Omental fat pad (tissue), 4 donors: ENCODE measurements at places on chromosomes 11 and 22.

- peak; percentile 8 for DNase-seq
These were observed 14.6 kb downstream of the C11orf21 start for GRCh38 chr11:2287091-2287490.

- DNase-seq: no peak
These were observed 199.9 kb upstream of the ISX start for GRCh38 chr22:34866081-34866480.

DNA sequence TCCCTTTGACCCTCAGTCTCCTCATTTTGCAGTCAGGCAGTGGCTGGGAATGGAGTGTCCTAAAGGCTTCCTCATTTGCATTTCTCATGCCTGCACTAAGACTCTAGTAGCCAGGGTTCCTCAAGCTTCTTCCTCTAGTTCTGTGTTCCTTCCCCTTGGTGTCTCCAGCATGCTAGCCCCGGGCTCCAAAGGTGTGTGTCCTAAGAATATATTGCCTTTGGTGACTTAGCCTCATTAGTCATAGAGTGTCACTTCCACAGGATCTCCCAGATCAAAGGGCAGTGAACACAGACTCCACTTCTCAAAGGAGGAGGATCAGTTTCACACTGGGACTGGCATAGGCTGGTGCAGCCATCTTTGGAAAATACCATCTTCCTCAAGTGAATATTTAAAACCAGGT lies 21.4 kb upstream of the ACER3 start:
- DNase-seq: no peak

DNA sequence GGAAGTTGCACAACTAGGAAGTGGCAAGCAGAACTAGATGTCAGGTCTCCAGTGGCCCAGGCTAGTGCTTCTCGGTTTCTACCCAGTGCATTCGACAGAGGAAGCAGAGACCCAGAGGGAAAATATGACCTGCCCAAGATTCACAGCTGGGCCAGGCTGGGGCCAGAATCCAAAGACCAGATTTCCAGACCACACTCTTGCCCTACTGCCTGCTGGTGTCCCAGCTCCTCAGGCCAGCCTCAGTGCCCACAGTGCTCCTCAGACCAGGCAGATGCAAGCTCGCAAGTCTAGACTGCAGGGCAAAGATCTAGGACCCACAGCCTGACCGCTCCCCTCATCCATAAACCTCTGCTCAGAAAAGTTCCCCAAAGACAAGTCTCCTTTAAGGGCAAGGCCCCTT lies 262.6 kb downstream of the BUD13 start:
- DNase-seq: no peak

- no peak for DNase-seq
These were observed 29.5 kb downstream of the CHEK2 start for GRCh38 chr22:28711820-28712777.

DNA sequence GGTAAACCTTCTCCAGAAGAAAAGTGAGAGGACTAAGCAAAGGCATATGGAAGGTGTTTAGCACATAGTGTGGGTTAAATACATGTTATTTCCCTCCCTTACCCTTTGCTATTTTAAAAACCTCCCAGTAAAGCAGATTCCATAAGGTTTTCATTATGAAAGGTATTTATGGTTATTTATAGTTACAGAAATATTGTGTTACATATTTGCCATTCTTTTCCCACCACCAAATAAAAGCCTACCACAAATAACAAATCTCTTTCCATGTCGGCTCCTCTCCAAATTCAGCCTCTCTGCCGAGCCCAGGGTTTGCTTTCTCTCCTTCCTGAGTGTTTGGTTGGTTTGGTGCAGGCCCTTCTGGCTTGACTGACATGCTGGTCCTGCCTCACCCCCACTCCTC lies 64.4 kb downstream of the INSC start:
- DNase-seq: no peak

- no peak for DNase-seq
These were observed 13.9 kb downstream of the DUSP8 start for GRCh38 chr11:1557904-1558774.

DNA sequence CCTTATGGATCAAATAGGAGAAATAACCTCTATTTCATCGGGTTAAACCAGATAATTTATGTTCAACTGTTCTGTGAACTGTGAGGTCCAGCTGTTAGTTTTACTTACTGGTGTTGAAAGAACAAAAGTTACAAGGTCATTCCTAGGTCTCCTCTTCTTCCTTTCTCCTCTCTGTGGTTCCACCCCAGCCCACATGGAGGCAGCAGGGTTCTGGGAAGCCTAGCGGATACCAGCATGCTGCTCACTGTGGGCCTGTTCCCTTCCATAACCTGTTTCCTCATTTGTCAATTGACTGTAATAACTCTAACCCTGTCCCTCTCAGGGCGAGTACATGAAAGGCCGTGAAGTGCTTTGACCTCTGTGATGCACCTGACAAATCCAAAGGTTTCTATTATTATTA lies 27.8 kb downstream of the RELT start:
- no peak for DNase-seq

- no peak for DNase-seq
These were observed 86.4 kb upstream of the WNT11 start for GRCh38 chr11:76292583-76293188.

GRCh38 chr11:44805596-44805995 lies 78.8 kb downstream of the TSPAN18 start:
- DNase-seq: no peak

DNA sequence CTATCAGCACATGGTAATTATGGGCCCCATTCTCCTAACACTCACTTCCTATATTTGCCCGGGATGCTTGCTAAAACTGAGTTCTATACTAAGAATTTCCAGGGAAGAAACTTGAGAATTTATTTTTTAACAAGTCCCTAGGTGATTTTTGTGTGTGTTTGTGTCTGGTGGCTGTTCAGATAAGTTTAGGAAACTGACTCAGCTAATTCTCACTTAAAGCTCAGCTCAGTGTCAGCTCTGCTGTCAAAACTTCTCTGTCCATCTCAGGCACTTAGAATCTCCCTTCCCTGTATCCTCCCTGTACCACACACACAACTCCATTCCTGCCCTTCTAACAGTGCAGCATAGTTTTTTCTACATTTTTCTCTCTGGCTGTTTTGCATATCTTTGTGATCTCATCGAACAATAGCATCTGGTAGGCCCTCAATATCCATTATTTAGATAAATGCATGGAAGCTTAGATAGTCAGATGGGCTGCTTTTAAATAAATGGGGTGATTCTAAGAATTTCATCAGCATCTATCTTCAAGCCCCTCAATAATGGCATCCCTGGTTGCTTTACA lies 69.3 kb downstream of the PIWIL4 start:
- no peak for DNase-seq

DNA sequence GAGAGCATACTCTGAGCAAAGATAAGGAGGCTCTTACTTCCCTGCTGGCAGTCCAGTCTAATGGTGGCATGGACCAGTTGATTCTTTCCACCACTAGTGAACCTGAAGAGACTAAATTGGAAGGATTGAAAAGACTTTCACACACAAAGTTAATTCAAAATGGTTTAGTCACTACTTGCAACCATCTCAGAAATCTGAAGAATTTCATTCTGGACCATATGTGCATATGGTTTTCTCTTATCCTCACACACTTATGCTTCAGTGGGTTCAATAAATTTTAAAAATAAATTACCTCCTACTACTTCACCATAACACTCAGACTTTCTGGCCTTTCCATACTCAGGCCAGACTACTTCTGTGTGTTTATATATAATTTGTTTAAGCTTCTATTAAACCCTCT lies 44.7 kb downstream of the CADM1 start:
- DNase-seq: no peak

DNA sequence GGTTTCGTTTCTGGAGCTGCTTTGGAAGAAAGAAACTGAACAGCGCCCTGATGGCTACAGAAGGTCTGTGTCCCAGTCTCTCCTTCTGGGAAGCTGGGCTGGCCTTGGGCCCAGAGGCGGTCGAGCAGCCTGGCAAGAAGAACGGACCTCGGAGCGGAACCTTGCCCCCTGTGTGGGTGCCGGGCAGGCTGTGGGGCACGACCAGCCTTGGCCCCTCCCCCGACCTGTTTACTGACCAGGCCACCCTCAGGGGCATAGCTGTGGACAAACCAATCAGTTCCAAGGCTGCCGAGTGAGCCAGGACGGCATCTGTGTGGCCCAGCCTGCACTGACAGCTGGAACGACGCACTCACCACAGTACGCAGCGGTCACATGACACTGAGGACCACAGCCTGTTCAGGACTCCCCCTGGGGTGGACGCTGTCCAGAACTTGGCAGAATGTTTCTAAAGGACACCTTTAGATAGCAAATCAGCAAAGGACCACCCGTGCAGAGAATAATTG lies 7.2 kb downstream of the PIM3 start:
- DNase-seq: peak; percentile 36

- DNase-seq: no peak
These were observed 59.6 kb downstream of the THAP12 start for GRCh38 chr11:76321340-76321739.

DNA sequence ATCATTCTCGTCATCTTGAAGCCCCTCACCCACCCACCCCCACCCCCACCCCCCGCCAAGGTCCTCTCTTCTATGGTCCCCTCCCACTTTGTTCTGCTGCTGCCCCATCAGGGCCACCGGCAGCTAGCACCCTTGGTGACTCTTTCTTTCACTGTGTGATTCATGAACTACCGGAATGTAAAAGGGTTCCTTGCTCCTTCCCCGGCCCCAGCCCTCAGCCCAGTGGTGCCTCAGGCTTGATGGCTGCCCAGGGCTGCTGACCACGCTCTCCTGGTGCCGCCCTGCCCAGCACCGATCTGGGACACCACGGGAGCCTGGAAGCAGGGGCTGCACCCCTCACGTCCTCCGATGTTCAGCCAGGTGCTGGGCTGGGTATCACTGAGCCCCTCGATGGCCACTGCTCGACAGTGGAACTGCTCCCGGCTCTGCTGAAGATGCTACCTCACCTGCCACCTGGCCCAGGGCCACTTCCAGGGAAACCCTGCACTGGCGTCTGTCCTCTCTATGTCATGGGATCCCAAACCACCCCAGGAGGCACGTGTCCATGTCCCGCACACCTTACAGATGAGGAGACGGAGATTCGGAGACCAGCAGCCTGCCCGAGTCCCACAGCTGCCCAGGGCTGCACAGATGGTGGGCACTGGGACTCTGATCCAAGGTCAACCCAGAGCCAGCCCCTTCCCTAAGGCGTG lies 39.7 kb downstream of the IGLL5 start:
- no peak for DNase-seq

DNA sequence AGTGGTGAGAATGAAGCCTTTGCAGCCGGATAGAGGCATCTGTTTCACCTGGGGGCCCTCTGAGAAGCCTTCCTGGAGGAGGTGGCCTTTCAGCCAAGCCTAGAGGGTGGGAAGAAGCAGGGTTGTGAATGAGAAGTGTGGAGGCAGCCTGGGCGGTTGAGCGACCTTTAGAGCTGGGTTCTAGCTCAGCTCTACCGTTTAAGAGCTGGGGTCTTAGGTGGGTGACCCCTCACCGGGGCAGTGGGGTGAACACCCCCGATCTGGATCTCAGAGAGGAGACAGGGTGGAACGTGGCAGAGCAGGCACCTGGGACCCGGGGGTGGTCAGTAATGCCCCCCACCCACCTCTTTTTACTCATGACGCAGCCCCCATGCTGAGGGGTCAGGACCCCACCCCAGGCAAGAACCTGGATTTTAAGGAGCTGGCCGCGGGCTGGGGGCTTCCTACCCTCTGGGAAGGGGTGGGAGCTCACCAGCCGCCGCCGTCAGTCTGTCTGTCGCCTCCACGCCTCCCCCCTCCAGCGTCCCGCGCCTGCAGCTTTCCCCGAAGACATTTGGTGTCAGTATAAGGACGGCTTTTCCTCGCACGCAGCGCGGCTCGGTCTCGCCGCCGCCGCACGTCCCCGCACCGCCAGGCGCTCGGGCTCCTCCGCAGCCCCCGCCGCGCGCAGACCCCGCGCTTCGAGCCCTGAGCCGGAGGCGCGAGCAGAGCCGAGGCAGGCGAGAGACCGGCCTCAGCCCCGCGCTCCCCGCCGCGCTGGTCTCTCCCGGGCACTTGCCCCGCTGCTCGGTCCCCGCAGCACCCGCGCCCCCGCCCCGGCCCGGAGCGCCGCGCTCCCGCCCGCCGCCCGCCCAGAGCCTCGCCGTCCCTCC lies 13.3 kb upstream of the CACNA1I start:
- DNase-seq: no peak

DNA sequence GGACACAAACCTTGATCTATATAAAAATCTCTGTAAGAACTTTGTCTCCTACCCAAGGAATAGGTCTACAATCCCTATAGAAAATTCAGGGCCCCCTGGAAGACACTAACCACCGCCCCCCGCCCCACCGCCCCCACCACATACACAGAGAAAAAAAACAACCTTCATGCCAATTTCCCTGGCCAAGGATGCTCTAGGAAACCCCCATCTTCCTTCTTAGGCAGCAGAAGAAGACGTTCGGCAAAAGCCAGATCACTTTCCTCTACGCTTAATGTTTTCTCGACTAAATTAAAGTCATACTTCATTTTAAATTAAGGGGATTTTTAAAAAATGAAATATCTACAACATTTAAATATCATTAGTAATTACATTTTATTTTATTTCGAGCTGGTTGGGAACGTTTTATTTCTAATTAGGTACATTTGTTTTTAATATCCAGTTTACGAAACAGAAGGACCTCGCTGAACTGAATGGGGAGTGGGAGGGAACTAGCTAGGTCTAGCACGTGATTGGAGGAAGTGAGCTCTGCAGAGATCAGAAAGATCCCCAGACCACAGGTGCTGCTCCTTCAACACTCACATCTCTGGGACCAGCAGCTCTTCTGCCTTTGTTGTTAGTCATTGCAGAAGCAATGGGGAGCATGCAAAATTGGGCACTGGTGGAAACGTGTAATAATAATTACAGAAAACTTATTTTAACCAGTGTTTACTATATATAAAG lies 472.3 kb downstream of the MN1 start:
- DNase-seq: no peak

- no peak for DNase-seq
These were observed 76.9 kb upstream of the TTLL12 start for GRCh38 chr22:43263645-43264514.

- DNase-seq: no peak
These were observed 22.3 kb downstream of the TMEM123 start for GRCh38 chr11:102430158-102430836.

DNA sequence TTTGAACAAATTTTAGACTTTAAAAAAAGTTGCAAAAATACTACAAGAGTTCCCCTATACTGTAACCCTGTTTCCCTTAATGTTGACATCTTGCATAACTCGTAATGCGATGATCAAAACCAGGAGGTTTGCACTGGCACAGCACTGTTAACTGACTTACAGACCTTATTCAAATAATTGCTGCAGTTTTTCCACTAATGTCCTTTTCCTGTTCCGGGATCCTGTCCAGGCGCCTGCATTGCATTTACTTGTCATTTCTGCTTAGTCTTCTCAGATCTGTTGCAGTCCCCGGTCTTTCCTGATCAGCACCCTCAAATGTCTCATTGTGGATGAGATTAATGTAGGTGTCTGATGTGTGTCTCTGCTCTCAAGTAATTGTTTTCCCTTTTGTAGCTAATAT lies 32.0 kb downstream of the APLP2 start:
- no peak for DNase-seq
